Hematopoietic multipotent progenitor cell treated with erythropoietin and hydrocortisone succinate and interleukin-3 and kit ligand, for 4 days (in vitro differentiated cells): ENCODE measurements at places on chromosomes 13 and 19.

GRCh38 chr19:41376241-41376997 lies at the start of gene TMEM91:
TSS of gene TMEM91 (plus strand) at chr19:41376533. CDS start at chr19:41378310, 1,777 bp downstream.
- DNase-seq: peak; percentile 49

DNA sequence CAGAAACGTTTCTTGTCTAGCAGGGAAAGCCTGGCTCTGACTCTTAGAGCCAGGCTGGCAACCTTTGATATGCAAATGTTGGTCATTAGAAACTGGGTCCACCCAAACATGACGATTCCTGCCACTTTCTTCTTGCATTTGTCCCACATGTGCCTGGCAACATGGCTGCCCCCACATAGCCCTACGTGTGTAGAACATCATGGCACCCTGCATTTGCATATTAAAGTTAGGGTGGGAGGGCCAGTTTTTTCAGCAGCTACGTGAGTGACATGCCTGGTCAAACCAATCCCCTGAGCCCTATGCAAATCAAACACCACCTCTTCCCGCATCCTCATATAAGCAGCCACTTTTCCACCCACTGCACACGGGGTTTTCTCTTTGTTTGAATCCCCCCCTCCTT lies 95.0 kb downstream of the LIG4 start:
- no peak for DNase-seq

GRCh38 chr19:35216016-35216832 lies 12.3 kb downstream of the FAM187B start:
- no peak for DNase-seq

- no peak for DNase-seq
Observed at GRCh38 chr13:69050696-69051095, 1056.9 kb upstream of the ATXN8OS start.

DNA sequence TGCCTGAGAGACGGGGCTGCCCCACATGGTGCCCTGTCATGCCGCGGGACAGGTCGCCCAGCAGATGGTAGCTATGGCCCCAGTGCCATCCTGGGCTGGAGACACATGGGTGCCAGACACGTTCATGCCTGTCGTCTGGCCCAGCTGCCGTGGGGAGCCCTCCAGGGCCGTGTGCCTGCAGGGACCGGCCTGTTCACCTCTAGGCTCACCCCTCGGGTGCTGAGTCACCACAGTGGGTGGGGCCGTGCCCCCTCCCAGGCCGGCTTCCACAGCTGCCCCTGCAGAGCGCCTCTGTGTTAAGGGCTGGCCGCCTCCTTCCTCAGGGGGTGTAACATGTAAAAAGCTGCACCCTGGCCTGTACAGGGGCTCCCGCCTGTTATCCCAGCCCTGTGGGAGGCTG lies 36.1 kb downstream of the CSNK1G2 start:
- no peak for DNase-seq

- DNase-seq: no peak
Observed at GRCh38 chr19:48671446-48671995, 1.3 kb downstream of the NTN5 start.

GRCh38 chr13:34153428-34154180 lies 335.7 kb downstream of the RFC3 start:
- no peak for DNase-seq

- DNase-seq: peak; percentile 63
Observed at GRCh38 chr13:23817830-23818229, 71.4 kb downstream of the MIPEP start.

- DNase-seq: no peak
Observed at GRCh38 chr13:22929381-22930126, 251.2 kb upstream of the SGCG start.

GRCh38 chr19:35164418-35164817 lies 9.9 kb downstream of the FXYD5 start:
- no peak for DNase-seq

GRCh38 chr13:44507639-44508038 lies 68.5 kb downstream of the TSC22D1 start:
- no peak for DNase-seq

DNA sequence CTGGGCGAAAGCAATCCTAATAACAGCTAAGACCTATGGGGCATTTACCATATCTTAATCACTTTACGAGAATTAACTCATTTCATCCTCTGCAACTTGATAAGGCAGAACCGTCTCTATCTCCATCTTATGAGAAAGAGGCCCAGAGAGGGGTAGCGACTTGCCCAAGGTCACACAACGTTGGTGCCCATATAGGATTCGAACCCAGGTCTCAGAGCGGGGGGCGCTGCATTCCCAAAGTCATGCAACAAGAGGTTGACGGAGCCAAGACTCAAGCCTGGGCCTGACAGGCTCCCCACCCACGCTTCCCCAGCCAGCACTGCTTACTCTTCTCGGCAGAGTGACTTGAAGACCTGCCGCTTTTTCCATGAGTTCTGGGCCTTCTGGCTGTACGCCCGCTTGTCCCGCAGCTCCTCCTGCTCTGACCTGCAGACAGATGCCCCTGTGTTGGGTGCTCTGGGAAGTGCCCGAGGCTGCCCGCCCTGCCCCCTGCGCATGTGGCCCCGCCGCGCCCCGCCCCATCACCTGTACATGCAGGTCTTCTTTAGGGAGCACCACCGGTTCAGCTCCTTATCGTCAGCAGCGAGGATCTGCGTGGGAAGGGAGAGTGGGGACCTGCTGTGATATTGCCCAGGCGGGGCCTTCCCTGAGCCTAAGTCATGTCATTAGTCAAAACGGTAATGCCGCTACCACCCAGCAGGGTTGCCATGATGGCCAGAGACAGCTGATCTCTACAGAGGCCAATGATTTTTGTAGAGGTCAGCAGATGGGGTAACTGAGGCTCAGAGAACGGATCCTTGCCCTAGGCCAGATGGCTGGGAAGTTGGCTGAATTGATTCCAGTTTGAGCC lies 10.8 kb downstream of the KRI1 start:
- peak; percentile 44 for DNase-seq

GRCh38 chr13:30156826-30157615 lies 150.3 kb downstream of the KATNAL1 start:
- DNase-seq: no peak

GRCh38 chr19:9945319-9945966 lies 9.1 kb upstream of the OLFM2 start:
- no peak for DNase-seq

GRCh38 chr19:15443838-15444237 lies 5.9 kb downstream of the WIZ start:
- no peak for DNase-seq

DNA sequence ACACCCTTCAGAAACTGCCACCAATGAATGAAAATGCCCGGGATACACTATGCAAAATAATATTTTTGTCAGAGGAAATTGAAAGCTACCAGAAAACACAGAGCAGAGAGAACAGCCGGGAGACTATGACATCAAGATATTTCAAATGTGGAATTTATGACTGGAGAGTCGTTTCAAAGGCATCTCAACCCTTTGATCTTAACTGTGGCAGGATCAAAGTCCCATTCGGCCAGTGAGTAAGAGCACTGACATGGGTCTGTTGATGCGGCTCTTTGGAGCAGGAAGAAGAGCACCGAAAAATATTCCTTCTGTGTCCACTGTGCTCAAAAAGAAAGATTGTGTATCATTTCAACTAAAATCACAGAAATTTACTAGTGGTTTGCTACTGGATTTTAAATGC lies 201.9 kb downstream of the RFC3 start:
- DNase-seq: no peak

DNA sequence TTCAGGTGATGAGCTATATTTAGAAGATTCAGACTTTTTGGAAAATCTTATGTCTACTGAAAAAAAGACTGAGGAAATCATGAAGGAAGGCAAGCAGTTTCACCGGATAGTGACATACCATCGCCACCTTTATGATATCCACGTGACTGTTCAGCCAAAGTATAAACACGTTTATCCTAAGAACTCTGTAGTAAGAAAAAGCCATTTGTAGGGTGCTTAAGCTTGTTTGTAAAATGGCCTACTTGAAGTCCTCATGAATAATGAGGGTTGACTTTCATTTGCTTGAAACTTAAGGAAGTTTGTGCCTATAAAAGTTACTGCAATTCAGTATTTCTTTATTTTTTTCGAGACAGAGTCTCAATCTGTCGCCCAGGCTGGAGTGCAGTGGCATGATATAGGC lies 7.8 kb upstream of the TDRD12 start:
- no peak for DNase-seq

DNA sequence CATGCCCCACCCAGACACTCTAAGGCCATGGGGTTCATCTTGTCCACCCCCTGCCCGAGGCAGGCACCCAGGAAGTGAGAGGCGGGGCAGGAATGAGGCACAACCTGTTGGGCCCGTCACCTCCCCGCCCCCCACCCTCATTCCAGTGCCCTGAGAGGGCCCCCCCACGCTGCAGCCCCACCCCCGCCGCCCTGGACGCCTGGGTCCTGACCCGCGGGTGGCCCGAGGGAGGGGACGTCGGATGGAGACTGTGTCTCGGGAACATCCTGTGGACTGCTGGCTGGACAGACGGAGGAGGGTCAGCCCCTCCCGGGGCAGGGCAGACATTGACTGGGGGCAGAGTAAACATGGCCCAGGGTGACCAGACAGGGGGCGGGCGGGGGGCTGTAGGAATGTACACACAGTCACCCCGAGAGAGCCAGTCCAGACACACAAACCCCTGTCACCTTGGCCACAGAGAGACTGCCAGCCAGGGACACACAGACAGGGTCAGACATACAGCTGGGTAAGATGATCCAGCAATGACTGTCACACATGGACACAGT lies 7.4 kb upstream of the JUNB start:
- no peak for DNase-seq

DNA sequence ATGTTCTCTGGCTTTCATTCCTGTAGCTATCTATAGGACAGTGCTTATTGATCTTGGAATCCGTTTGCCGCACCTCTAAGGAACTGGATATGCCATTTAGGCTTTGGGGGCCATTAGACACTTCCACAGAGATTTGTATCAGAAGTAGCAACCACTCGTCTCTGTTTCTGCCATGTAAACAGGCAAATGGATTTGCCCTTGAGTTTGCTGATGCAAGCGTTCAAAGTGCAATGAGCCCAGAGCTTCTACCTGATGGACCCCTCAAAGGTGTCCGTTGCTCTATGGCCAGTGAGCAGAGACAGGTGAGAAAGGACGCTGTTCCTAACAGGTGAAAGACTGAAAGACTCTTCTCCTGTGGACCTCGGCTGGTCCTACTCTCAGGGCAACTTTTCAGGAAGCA lies 302.9 kb downstream of the ZNF536 start:
- no peak for DNase-seq

GRCh38 chr19:15358918-15359317 lies 20.7 kb downstream of the AKAP8 start:
- no peak for DNase-seq

DNA sequence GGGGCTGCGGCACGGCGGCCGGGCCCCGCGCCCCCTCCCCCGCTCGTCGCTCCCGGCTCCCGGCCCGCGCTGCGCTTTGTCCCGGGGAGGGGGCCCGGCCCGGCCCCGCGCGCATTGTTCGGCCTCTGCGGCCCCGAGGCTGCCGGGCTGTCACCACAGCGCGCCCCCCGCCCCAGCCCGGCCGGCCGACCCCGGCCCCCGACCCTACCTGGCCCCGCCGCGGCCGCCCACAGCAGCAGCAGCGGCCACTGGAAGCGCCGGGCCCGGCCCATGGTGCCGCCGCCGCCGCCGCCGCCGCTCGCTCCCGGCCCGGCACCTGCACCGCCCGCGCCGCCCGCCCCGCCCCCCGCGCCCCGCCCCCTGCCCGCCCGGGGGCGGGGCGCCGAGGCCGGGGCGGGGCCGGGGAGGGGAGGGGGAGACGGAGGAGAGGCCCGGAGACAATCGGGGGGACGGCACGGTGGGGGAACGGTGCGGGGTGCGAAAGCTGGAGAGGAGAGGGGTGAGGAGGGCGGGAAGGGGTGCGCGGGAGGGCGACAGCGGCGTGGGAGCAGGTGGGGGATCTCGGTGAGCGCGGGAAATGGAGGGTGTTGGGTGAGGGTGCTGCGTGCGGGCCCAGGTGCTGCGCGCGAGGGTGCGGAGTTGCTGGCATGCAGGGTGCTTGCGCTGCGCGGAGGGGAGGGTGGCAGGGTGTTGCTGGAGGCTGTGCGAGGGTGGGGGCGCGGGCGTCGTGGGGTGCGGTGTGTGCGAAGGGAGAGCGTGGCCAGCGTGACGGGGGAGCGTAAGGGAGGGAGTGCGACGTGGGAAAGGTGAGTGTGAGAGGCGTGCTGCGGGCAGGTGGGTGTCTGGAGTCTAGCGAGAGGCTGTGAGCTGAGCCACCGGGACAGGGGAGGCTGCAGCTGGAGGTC lies at the start of gene CADM4:
Gene CADM4, minus strand, starts transcription at position 332 of the 905 bp plus-strand sequence. Its CDS starts 60 bp downstream, at position 272.
- DNase-seq: peak; percentile 42

GRCh38 chr13:26708007-26708297 lies 52.6 kb downstream of the GPR12 start:
- DNase-seq: no peak
